ENCODE measurements at places on chromosomes 4 and X.

GRCh38 chr4:128564081-128564630, 245.3 kb upstream of the JADE1 start:
- no peak for DNase-seq

DNA sequence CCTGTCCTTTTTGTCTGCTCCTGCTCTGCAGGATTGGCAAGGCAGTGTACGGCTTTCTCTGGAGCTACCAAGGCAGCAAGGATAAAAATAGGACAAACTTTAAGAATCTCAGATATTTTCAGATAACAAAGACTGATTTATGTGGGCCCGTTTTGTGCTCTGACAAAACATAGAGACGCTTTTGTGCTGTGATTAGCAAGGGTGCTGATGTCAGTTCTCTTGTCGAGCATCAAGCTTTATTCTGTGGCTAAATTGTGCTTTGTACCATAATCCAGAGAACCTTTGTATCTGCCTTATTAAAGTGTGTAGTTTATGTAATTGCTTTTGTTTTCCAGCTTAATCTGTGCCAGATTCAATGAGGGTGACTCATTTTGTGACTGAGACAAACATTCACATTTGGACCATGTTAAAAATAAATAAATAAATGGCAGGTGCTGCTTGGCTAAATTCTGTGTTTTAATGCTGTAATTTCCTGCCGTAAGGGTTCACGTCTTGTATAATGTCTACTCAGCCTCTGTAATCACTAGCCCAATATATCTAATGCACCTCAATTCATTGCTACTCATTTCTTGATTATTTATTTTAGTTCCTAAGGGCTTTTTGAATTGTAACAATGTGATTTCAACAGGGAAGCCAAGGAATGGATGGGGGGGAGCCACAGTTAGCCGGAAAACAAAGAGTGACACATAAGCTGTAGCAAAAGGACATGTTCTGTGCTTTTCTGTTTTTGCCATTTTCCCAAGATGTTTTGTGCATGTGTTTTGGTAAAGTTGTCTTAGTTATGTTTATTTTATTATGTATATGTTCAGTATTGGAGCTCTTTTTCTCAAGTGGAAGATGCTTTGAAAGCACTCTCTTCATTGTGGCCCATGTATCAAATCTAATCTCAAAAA, 75.1 kb downstream of the GAB1 start:
- no peak for DNase-seq

GRCh38 chr4:11223311-11223710, 205.4 kb downstream of the HS3ST1 start:
- no peak for DNase-seq

- no peak for DNase-seq
Observed at GRCh38 chrX:150017868-150018267, 79.6 kb upstream of the EOLA2 start.

GRCh38 chrX:32871636-32872035, 339.7 kb downstream of the DMD start:
- DNase-seq = no peak

DNA sequence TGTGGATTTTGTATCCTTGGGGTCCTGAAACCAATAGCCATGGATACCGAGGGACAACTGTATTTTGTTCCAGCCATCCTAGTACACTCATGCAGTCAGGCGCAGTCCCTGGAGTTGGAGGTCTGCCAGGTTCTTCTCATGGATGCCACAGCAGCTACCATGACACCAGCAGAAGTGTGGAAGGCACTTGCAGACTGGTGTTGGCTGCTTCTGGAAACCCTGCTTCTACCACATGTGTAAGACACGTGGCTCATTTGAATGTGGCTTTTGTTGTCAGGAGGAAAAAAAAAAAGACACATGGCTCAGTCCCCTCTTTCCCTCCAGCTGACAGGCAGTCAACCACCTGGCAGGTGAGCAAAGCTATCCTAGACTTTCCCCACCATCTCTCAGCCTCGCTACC, 19.4 kb downstream of the DRD5 start:
- no peak for DNase-seq

GRCh38 chrX:46681849-46682248, 77.1 kb downstream of the SLC9A7 start:
- no peak for DNase-seq

- DNase-seq = no peak
Observed at GRCh38 chr4:76984788-76985211, 35.2 kb downstream of the SEPTIN11 start.

DNA sequence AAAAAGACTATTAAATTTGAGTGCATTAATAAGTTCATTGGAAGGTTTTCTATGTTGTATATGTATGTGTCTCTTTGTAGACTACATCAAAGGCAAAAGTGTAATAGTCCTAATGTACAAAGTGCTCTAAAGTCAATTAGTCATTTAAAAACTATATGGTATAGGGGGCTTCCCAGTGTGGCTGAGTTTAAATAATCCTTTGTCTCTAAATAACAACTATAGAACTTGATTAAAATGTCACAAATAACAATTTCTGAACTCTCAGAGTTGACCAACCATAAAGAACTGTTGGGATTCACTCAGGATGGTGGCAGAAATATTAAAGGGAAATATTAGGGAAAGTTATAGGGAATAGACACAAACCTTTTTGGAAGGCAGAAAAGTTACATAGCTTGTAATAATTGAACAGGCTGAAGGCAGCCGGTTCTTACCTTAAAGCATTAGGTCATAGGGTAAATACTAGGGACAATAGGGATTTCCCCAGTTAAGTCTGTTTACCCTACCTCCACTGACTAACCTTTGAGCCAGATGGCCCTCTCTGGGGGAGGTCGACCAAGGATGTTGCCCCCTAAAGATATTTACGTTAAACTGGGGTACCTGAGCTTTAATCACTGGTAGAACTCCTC, 1054.2 kb downstream of the ARAP2 start:
- DNase-seq = no peak

DNA sequence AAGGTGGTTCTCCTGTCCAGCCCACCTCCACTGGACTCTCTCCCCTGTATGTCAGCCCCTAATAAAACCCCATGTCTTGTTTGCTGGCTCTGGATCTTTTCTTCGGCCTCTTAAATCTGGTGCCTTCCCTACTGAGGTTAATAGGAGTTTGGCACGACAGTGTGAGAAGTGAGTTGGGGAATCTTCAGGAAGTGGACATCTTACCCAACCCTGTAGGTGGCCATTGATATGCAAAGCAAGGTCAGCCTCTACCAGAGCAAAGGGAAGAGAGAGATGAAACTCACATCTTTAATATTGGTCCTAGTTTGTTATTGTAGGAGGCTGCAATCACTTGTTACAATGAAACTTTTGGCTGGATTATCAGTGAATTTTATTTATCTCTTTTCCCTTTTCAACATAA, 111.7 kb downstream of the CHRDL1 start:
- DNase-seq = no peak

DNA sequence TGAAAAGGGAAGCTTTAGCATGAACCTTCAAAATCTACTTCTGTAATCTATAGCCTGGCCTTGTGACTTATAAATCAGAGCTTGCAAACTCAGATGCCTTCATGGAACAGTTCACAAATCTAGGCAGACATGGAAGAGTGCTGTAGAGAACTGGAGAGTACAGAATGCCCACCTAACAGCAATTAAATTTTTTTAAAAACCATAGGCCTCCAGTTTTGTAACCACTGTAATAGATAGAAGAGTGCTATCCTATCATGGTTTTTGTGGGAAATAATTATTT, 10.4 kb downstream of the MTMR1 start:
- no peak for DNase-seq

- DNase-seq = no peak
Observed at GRCh38 chrX:361231-362145, 25.2 kb downstream of the PPP2R3B start.

GRCh38 chr4:82810176-82810575, 11.6 kb upstream of the SCD5 start:
- DNase-seq = no peak

Measured in activated CD4-positive, alpha-beta memory T cell treated with anti-CD3 and anti-CD28 coated beads, Interleukin-2, amount 10 ng/mL, durations not matched to agents 7 days and 5 days (primary cell).